Stimulated activated CD8-positive, alpha-beta memory T cell treated with anti-CD3 and anti-CD28 coated beads, Interleukin-4, amount 100 ng/mL, for 1 hour (primary cell): ENCODE measurements at places on chromosomes 2 and 18.

DNA sequence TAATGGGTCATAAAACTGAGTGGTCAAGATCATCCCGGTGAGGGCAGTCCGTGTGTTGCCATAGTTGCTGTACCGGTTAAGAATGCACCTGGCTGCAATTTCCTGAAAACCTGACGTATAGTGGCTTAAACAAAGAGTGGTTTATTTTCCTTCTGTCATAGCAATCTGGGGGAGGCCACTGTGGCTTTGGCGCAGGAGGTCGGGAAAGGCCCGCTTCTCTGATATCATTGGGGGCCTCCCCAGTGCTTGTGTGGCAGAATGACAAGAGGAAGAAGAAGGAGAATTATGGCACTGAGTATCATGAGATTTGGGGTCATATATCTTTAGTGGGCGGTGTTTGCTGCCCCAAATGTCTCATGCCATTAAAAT is 4.4 kb downstream of the C2orf92 start:
- DNase-seq, result no peak

GRCh38 chr2:46296216-46296839 is 879 bp upstream of the EPAS1 start:
- no peak for DNase-seq

DNA sequence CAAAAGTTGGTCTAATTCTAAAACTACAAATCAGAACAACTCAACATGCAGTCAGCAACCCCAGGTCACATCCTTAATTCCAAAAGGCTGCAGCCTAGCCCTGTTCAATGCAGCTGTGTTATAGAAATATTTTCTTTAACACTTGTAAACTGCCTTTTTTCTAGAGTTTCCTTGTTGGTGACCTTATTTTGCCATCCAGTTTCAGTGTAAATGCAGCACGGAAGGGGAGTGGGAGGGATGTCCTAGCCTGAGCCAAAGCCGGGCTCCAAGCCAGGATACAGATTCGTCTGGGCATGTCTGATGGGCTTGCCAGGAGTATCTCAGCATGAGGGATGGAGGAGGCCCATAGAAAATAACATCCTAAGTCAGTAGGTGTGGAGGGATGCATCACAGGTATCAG is 17.7 kb upstream of the SP3 start:
- DNase-seq, result no peak

DNA sequence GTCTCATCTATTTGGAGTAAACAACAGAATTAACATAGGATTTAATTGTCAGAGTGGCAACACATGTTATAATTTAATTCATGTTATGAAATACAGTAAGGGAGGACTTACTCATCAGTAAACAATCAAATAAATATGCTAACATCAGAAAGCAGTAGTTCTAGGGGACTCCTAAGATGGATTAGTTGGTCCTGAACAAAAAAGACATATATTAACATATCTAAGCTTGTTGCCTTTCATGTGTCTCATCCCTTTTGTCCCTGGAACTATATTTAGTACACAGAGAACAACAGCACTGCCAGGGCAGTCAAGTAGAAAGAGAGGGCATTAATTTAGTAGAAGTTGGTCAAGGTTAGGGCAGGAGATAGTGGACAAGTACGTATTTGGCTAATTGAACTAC is 117.8 kb upstream of the FZD5 start:
- no peak for DNase-seq

- DNase-seq, result no peak
Measured at GRCh38 chr2:233121856-233122255, 61.7 kb downstream of the INPP5D start.

- DNase-seq, result no peak
Measured at GRCh38 chr2:115162494-115163293, 720.3 kb downstream of the DPP10 start.

DNA sequence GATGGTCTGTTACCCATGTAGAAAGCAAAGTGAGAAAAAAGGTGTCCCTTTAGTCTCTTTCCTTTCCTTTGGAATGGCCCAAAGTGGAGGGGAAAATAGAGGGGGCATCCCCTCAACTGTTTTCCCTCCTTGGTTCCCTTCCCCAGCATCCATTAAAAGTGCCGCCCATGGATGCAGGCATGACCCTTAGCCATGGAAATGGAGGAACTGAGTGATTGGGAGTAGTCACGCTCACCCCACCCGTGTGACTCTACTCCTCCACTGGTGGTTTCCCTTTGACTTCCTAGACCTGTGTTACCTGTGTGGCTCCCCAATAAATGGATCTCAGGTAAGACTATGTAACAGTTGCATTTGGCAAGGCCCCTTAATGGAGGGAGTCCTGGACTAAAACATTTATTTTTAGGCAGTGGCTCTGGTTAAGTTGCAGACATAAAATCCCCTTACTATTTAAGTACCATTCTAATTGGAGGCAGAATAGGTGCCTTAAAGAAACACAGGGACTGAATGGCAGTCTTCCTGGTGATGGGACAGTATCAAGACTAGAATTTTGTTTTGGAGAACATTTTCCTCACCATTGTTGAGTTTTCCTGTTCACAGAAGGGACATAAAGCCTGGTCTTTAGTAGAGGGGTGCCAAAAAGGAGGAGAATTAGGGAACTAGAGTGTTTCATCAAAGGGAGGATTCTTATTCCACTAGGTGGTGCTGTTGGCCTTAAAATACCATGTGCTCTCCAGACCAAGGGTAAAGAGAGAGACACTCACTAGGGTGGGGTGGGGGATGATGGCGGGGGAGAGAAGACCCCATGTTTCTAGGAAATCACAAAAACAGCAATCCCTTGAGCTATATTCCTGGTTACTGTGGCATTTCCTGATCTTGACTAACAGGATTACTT is 25.7 kb upstream of the PLA2R1 start:
- DNase-seq, result no peak

- no peak for DNase-seq
Measured at GRCh38 chr2:3911882-3912455, 208.6 kb downstream of the DCDC2C start.

DNA sequence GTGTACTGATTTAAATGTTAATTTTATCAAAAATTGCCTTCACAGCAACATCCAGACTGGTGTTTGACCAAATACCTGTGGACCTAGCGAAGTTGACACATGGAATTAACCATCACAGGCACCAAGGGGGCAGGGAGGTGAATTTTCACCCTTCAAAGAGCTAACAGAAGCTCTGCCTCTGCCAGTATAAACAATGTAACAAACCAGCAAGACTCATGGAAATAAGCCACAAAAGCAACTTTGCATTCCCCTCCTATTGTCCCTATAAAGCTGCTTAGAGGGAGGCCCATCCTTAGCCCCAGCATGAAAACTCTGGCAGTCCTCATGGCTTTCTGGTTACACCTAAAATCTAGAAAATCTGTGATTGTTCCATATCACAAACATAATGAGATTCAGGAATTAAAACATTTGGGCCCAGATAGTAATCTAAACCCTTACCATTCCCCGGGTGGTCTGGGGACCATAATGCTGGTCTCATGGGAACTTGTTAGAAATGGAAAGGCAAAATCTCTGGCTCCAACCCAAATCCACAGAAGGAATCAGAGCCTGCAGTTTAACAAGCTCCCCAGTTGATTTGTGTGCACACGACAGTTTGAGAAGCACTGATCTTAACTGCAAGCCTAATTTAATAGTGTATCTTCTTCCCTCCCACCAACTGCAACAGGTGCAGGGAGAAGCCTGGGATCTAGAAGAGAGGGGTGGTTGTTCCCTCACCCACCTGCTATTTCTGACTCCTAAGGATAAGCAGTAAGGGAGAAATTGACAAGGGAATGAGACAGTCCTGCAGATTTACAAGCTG is 23.1 kb downstream of the SERPINB11 start:
- DNase-seq, result no peak

- no peak for DNase-seq
Measured at GRCh38 chr18:50862401-50862800, 16.5 kb upstream of the ME2 start.

DNA sequence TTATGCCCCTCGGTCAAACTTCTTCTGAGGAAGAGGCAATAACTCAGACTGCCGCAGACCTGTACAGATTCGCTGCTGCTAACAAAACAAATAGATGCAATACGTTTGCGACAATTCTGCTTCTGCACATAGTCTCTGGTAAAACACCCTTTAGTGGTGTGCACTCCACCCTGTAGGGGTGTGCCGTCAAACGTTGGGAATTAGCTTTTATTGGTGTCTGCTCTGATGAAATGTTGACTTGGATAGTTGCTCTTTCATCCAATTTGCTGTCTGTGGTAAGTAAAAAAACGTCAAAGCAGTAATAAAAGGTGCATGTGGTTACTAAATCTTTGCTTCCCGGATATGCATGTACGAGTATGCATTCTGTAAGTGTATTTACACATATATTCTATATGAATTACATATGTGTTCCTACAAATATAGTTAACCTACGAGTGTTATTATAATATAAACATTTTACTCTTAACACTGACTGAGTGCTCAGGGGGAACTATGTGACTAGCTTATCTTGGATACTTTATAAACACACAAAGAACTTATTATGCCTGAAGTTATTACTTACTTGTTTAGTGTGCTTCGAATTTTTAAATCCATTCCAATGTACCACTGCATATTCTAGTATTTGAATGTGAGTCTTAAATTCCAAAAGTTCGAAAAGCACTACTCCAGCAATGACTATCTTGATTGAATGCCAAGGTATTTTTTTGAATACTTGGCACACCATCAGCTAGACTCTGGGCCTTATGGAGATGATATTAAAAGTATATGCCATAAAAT is 610.2 kb downstream of the ZEB2 start:
- DNase-seq, result no peak

DNA sequence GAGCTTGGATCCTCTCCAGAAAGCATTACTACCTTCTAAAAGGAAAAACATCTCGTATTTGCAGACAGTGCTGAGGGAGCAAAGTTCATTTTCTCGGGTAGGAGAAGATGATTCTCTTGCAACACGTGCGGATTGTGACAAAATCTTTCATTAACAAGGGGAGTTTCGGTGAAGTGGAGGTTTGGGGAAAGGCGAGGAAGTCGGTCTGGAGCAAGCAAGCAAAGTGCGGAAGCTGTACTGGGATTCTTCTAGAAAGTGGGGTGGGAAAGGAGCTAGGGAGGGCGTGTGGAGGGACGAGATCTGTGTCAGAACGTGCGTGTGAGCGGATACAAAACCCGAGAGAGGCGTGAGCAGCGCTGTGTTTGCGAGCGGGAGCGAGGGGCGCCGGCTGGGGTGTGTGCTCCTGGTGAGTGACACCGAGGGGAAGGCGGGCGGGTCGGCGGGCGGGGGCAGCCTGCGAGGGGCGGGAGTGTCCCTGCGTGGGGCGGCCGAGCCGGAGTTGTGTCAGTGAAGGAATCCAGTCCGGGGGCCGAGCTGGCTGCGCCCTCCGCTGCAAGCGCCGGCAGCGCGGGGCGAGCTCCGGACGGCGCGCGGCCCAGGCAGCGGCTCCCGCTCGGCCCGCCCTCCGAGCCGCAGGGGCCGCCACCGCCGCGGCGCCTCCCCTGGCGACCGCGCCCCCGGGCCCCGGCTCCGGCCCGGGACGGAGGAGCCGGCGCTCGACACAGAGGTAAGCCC is at the start of gene SPATS2L:
Gene SPATS2L (plus strand): TSS at position 498 of the 735 bp plus-strand sequence. CDS start 82,552 bp downstream, outside the sequence.
- DNase-seq, result no peak

- no peak for DNase-seq
Measured at GRCh38 chr18:31946305-31947046, 3.5 kb upstream of the TRAPPC8 start.

DNA sequence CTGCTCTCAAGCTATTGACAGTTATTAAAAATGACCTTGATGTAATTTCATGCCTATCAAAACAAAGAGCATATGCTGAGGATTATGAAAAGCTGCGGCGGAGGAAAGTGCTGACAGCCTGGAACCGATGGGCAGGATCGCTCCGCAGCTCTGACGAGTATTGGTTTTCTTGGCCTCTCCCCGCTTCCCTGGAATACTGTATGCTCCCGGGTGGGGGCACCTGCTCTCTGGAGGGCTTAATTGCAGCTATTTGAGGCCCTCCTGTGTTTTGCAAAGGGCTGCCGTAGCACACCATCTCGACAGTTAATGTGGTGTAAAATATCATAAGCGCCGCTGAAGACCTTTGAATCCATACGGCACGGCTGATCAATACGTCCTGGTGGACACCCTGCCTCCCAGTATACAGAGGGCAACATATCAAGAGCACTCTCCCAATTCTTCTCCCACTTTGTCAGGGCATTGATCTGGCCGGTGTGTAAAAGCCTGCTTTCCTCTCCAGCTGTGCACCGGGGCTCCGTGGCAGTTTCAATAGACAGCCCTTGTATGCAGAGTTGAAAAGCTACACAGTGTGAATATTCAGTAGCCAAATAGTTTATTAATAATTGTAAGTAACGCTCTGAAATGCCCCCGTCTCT is 662.4 kb downstream of the GALR1 start:
- DNase-seq, result no peak

- no peak for DNase-seq
Measured at GRCh38 chr2:85900366-85900765, 11.6 kb upstream of the ST3GAL5 start.

GRCh38 chr2:196131949-196132925 is 39.1 kb downstream of the STK17B start:
- peak; percentile 16 for DNase-seq

DNA sequence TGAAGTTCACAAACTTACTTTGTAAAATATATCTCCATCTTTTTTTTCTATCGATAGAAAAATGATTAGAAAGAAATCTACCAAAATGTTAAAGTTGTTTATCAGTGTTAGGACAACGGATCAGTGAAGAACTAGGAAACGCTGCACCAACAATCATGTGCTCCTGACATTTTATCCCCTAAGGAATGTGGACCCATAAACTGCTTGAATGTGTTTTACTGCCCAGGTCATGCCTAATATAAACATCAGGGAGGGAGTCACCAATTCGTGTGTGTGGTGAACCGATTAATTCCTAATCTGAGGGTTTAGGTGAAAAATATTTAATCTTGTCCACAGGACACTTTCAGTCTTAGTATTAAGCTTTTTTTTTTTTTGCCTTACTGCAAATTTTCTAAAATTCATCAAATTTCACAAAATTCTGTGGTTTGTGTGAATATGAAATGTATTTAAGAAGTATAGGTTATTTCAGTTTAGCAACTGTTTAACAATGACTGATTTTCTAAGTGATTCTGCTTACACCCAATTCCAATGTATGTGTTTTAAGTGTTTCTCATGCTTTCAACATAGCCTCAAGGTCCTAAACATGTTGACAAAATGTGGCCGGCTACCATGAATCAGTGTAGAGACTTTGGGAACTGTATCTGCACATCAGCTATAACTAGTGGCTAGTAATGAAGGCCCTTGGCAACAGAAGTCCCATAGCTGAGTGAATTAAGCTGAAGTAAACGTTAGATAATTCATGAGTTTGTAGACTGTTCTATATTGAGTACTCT is 11.1 kb upstream of the KIDINS220 start:
- no peak for DNase-seq

DNA sequence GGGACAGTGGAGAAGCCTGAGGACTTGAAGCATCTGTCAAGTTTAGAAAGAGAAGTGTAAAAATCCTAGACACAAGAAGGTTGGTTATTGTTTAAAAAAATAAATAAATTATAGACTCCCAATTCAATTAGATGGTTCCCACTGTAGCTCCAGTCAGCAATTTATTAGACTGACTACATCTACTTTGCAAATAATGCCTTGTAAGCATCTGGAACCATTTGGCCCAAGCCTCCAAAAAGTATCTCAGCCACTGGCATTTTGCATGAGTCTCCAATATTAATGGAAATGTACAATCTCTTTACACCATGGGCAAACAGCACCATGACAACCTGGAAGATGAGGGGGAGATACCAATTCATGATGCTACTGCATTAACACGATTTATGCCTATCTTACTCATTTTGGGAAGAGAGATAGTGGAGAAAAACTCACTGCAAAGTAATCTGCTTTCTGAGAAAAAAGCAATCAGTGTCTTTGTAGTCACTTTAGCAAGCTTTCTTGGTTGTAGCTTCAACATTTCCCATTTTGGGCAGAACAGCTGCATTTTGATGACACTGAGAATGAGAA is 2.8 kb downstream of the NYAP2 start:
- no peak for DNase-seq

- DNase-seq, result no peak
Measured at GRCh38 chr2:240816584-240817495, 3.2 kb downstream of the KIF1A start.
